Panc1 (cell line): ENCODE measurements at places on chromosomes 5 and 9. TPM values are rescaled to one million over a fixed set of nuclear protein-coding genes. Genes with fewer than 3 reads are reported as not detected.

GRCh38 chr5:6783787-6784186 lies 70.6 kb downstream of the TENT4A start:
- DNase-seq = no peak

DNA sequence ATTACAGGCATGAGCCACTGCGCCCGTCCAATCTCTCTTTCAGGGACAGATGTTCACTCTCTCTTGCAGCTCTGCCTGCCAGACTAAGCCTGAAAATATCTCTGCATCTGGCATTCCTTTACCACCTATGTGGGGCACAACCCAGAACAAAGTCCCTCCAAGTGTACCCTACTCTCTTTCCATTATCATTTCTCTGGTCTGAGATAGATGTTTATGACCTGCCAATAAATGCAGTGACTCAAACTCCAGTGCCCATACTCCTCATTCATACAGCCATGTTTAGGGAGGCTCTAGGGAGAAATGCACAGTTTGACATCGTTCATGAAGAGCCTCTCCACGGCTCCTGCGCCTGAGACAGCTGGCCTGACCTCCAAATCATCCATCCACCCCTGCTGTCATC lies at the start of gene BTNL3:
Gene BTNL3 (plus strand): TSS at position 255 of the 400 bp plus-strand sequence. CDS start 183 bp downstream, outside the sequence.
- DNase-seq = no peak

DNA sequence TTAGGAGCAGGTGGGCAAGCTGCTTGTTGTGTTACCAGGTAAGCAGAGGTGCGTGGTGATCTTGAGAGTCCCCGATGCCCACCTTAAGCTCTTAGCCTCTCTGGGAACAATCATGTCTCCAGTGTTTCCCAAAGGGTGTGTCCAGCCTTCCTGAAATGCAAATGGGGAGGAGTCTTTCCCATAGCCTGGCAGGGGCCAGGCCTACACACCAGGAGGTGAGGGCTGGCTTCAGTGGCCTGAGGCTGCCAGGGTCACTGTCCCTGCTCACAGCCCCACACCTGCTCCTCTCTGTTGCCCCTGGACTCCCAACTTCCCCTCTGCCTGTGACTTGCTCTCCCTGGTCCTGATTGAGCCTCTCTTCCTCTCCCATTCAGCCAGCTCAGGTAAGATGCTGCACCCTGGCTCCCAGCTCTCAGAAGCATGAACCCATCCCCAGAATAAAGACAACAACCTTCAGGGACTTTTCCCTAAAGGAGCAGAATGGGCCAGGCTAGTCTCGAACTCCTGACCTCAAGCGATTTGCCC lies 65.7 kb upstream of the PHYKPL start:
- DNase-seq = no peak

- DNase-seq = no peak
Observed at GRCh38 chr5:68823301-68823700, 270.5 kb upstream of the SLC30A5 start.

DNA sequence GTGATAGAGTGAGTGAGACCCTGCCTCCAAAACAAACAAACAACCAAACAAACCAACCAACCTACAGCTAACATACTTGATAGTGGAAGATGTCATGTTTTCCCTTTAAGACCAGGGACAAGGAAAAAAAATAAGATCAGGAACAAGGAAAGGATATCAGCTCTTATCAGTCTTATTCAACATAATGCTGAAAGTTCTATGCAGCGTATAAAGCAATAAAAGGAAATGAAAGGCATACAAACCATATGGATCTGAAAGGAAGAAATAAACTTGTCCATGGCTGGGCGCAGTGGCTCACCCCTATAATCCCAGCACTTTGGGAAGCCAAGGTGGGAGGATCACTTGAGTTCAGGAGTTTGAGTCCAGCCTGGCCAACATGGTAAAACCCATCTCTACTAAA lies 23.5 kb upstream of the SPIN1 start:
- DNase-seq = no peak

Gene CDKN2B-AS1
- total RNA-seq = not detected

Gene UGT3A1
- not detected for total RNA-seq

Gene FRRS1L
- 2.3 TPM for total RNA-seq

Gene AMACR
- total RNA-seq = 20.6 TPM

Gene SPATA31A3
- total RNA-seq = not detected

Gene FGF1
- not detected for total RNA-seq
